Kasumi-1 (cell line): ENCODE measurements at places on chromosomes 16 and 17.

DNA sequence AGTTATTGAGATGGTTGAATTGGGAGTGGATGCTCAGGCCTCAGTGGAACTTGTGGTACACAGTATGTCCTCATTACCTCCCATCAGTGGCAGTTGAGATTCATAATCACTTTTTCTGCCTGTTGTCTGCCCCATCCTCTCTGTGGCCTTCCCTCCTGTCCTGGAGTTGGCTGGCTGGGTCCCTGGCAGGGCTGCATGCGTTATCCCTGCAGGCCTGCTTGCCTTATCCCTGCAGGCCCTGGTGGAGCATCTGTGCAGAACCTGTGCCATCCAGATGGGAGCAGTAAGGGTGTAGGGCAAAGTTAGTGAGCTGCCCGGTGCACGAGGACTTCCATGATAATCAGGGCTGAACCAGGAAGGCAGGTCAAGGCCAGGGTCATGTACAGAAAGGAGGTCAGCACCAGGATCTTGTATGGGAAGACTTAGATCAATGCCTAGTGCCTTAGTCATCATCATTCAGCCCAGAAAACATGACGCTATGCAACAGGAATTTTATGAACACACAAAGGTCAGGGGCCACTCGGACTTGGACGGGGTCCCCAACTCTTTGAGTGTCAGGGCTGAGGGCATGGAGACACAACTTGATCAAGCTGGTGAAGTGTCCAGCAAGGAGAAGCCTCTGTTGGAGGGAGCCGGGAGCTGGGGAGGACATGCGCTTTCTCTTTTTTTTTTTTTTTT, 47.2 kb downstream of the ABCC1 start:
- no peak for DNase-seq

DNA sequence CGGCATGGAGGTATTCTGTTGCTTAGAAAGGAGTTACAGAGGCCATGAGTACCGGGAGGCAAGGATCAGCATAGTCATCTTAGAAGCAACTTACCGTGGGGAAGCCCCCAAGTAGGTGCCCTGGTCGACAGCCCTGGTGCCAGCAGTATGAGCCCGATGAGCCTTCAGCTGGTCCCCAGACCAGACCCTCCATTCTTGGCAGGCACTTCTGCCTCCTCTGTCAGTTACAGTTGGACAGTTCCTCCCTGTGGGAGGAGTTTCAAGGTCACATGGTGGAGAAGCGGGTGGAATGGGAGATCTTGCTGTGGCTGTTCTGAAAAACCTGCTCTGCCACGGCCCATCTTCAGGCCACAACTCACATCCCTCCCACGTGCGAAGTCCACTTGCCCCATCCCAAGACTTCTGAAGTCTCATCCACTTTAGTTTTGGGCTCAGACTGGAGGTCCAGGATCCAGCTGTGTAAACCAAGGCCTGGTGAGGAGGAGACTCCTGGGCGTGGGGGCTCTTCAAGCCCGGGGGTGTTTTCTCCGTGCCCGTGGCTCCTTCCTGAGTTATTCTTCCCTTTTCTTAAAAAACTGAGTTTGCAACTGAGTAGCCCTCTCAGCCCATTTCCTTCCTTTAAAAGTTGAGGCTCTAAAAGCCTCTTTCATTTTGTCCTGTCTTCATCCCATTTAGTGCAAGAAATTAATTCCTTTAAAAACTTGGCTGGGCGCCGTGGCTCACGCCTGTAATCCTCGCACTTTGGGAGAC, 133.5 kb downstream of the SEC14L1 start:
- DNase-seq, result no peak

- no peak for DNase-seq
Observed at GRCh38 chr17:34584805-34585416, 5.5 kb downstream of the TMEM132E start.

DNA sequence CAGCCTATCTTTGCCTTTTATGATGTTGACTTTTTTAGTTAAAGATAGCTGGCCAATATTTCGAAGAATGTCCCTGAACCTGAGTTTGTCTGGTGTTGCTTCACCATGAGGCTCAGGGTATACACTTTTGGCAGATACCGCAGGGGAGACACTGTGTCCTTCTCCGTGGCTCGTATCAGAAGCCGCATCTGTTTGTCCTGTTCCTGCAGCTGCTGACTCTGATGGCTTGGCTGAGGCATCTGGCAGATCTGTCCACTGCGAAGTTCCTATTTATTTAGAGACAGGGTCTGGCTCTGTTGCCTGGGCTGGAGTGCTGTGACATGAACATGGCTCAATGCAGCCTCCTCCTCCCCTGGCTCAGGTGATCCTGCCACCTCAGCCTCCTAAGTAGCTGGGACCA, 93.5 kb downstream of the CRISPLD2 start:
- peak; percentile 19 for DNase-seq

- DNase-seq, result no peak
Observed at GRCh38 chr17:83095016-83095415, 15.6 kb downstream of the METRNL start.

DNA sequence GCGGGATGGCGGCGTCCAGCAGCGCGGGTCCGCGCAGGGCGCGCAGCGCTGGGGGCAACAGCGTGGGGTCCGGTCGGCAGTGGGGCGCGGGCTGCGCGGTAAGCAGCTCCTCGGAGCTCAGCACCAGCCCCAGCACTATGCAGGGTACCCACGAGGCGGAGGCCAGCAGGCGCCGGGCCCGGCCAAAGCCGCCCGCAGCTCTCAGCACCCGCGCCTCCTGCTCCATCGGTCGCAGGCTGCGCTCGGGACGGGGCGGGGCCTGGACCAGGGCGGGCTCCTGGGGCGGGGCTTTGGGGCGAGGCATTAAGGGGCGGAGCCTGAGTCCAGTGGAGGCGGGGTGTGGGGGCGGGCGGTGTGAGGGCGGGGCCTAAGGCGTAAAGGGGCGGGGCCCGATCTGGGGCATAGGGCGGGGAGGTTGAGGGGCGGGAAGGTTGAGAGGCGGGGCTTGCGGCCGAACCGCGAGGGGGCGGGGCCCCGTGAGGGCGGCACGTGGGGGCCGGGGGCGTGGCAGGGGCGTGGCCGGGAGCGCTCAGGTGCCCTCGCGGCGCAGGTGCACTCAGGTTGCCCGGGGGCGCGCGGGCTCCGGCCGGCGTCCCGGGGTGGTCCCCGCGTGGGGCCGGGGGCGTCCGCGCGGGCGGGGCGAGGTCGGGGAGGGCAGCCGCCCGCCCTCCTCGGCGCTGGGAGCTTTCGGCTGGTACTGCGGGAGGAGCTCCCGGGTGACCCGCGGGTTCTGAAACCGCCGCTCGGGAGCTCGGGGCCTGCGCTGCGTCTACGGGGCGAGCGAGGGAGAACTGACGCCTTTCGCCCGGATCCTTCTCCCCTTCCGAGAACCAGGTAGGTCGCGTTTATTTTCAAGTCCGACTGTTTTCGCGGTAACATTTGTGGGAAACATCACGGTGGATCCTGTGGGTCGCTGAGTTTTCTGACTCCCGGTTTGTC, 1.4 kb upstream of the SLC22A31 start:
- no peak for DNase-seq

GRCh38 chr16:30381291-30382041, 895 bp downstream of the SEPTIN1 start:
- no peak for DNase-seq

- DNase-seq, result no peak
Observed at GRCh38 chr16:27980076-27980775, 83.3 kb downstream of the GSG1L start.

GRCh38 chr16:23121024-23121423, 28.2 kb downstream of the USP31 start:
- no peak for DNase-seq

- no peak for DNase-seq
Observed at GRCh38 chr17:68389041-68389440, 68.3 kb downstream of the WIPI1 start.

- DNase-seq, result peak; percentile 73
Observed at GRCh38 chr17:35089586-35090296, 26.2 kb upstream of the RFFL start.

DNA sequence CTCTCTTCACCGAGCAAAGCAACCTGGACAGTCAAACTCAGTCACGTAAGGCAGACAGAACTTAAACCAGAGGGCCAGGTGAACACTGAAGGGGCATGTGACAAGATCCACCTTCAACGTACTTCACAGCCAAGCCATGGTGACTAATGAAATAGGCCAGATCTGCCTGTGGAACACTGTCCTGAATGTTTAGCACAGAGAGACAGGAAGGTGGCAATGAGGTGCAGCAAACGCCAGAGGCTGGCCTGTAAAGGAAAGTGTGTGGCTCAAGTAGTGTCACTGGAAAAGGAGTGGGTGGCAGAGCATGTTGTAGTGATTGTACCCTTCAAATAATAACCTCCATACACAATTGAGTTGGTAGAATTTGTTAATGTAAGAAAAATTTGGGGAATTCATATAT, 38.1 kb downstream of the SLC6A4 start:
- no peak for DNase-seq

- DNase-seq, result no peak
Observed at GRCh38 chr17:74231928-74232907, 18.8 kb downstream of the TTYH2 start.

- peak; percentile 92 for DNase-seq
Observed at GRCh38 chr16:57299719-57300386, 15.4 kb upstream of the PLLP start.

DNA sequence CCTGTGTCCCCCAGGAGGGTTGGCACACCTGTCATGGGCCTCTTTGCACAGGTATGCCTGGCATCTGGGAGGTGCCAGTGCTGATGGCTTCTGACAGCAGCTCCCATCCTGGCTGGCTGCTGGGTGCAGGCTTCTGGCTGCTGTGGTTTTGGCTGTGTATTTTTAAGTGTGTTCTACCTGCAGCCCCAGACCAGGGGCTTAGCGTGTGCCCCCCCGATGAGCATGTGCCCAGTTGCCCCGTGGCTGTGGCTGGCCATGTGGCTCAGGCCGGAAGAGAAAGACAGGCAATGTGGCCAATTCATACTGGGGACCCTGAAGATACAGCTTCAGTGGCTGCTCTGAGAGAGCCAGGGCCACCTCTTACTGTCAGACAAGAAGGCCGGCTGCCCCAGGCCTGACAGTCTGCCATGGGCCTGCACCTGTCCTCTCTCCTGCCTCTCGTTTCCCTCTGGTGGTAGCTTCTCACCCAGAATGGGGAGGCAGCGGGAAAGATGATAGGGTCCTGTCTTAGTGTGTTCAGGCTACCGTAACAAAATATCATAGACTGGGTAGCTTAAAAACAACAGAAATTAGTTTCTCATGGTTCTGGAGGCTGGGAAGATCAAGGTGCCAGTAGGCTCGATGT, 37.6 kb upstream of the LGALS9 start:
- no peak for DNase-seq

DNA sequence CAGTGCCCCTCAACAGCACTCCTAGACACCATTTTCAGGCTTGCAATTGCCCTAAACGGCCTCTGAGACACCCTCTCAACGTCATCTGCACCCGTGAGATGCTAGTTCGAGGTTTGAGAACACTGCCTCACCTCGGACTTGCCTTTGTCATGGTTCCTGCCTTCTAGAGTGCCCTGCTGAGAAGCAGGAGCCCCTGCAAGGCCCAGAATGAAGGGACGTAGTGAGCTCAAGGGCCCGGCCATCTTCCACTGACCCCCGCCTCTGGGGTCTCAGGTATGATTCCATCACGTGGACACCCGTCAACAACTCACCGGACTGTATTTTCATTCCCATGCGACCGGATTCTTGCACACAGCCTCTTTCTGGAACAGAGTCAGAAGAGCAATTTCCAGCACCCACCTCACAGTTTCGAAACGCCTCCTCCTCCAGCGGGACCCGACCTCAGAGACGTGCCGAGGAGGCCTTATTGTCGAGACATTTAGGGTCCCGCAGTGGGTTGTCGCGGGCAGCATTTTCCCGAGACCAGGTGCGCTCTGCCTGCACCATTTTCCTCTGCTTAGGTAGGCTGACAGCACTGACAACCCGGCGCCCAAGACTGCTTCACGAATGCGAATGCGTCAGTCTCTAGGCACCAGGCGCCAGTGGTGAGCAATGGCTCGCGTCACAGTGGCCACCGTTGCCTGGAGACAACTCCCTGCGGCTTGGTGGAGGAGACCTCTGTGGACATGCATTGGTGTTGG, 999.9 kb downstream of the KCNJ18 start:
- DNase-seq, result no peak

- no peak for DNase-seq
Observed at GRCh38 chr17:73985466-73986015, 217.9 kb upstream of the RPL38 start.

DNA sequence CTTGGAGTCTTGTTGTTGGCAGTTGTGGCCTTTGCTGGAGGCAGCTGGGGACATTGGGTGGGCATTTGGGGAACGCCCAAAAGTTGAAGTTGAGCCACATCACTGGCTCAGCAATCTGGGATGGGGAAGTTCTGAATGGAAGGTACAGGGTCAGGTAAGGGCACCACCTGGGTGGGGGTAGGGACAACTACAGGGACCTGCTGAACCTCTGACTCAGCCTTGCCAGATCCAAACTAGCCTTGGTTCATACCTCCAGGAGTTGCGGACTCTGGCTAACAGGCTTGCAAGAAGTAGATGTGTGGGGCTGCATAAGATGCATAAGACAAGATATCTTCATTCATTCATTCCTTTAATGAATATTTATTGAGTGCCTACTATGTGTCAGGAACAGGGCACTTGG, 16.0 kb downstream of the FMNL1 start:
- no peak for DNase-seq

DNA sequence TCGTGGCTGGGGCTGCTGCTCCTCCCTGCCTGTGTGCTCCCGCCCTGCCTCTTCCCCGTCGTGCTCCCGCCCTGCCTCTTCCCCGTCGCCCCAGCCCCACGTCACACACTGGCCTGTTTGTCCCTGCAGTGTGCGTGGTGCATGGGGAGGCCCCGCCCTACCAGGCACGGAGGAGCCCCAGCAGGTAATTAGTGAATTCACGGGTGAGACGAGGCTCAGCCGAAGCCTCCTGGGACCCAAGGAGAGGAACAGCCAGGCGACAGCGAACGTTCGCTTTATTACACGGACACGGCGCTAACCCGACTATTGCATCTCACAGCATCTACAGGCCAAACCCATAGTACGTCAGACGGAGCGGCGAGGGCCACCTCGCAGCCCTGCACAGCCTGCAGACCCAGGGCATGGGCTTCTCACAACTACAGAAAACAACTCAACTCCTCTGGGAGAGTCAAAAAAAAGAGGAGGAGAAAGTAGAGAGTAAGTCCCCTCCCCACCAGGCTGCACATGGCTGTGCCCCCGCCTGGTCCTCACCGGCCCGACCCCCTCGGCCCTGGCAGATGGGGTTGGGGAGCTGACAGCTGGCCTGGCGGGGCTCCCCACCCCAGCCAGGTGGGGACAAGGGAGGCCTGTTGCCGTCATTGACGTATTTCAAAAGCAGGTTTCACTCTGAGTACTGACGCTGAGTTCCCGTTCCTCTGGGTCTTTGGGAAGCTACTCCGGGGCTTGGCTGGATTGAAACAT, 4.3 kb upstream of the PABPN1L start:
- no peak for DNase-seq

- DNase-seq, result peak; percentile 51
Observed at GRCh38 chr17:69047368-69048263, 13.1 kb downstream of the ABCA9 start.

GRCh38 chr17:48240562-48241130, 133.1 kb downstream of the SNX11 start:
- DNase-seq, result no peak

- no peak for DNase-seq
Observed at GRCh38 chr16:54070789-54071343, 215.7 kb downstream of the IRX3 start.

GRCh38 chr17:50093246-50093645, 1.9 kb upstream of the PDK2 start:
- no peak for DNase-seq
